Epithelial cell of proximal tubule (primary cell): ENCODE measurements at places on chromosomes 1 and 21. TPM values are rescaled to one million over a fixed set of nuclear protein-coding genes. Genes with fewer than 3 reads are reported as not detected.

GRCh38 chr21:20551939-20552338, 446.3 kb upstream of the NCAM2 start:
- no peak for DNase-seq

- DNase-seq, result no peak
These were observed 239.8 kb downstream of the CAMTA1 start for GRCh38 chr1:7025013-7025412.

DNA sequence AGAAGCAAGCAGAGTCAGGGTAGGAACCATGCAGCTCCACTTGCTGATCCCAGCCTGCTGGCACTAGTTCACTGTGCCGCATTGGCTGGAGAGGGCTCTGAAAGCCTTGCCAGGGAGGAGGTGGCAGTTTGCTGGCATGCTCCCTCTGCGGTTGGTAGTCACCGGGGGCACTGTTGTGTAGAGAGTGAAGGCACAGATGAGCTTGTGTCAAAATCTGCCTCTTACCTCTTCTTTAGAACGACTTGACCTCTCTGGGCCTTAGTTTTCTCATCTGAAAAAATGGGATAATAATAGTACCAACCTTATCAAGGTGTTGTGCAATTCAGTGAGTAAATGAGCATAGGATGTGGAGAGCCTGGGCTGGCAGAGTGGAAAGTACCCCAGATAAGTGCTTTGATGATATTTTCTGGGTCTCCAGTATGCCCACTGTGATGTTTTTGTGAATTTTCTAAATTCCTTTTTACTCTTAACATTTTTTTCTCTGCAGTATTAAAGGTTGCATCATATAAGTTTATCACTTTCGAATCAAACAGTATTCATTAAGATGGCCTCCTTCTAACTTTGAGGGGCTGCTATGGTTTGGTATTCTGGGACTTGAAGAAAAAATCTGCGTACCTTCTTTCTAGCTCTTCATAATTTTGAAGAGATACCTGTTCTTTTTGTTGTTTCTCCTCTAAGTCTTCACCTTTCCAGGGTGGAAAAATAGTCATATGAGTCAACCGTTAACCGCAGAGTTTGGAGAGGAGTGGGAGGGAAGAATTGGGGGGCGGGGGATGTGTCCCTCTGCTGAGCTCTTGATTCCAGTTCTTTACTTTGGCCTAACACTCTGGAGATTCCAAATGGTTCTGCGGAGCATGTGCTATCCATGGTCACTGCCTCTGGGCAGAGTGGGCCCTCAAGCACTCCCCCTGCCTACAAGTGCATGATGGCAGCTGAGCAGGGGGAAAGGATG, 26.8 kb downstream of the SZRD1 start:
- DNase-seq, result no peak

The GJB3 gene
- total RNA-seq, result 25.0 and 40.6 TPM in 2 replicates

GRCh38 chr1:20440785-20441200, 45.2 kb downstream of the CAMK2N1 start:
- no peak for DNase-seq

DNA sequence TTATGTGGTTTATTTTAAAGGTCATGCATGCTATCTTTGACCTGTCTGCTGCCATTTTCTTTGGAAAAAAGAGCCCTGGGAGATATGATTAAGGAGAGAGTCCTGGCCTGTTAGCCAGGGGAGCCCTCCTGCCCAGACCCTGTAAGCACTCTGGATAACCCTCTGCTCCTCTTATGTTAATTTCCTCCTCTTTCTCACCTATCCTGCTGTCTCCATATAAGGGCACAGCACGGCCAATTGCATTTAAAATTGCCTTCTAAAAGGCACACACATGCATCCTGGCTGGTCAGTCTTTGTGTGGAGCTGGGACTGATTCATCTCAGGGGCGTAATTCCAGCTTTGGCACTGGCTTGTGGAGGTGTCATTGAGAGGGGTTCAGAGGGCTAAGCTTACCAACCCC, 158.9 kb downstream of the ST6GALNAC5 start:
- DNase-seq, result no peak

DNA sequence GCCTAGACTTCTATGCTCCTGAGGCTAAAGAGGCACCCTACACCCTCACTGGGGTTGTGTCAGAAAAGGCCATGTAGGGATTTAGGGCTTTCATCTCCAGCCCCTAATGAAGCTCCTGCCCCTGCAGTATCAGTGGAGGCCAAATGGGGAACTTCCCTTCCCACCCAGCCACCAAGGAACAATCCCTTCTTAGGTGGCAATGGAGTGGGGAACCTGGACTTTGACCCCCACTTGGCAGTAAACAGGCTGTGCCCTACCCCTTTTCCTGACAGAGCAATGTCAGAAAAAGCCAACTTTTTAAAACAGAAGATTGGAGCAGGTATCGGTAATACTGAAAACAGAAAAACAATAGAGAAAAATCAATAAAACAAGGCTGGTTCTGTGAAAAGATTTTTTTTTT, 35.5 kb upstream of the SLC19A2 start:
- DNase-seq, result no peak

DNA sequence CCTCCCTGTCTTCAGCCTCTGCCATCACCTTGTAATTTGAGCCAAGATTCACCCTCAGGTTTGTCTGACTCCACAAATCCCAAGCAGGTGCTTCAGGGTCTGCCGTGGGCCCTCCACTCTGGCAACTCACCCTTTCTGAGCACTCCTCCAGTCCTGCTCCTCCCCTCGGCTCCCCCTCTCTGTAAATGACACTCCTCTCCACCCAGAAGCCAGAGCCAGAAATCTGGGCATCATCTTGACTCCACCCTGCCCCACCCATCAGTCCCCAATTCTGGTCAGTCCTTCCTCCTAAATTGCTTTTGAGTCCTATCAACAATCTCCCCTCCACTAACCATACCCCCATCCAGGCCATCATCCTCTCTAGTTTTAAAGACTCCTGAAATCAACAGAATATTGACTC, 40.5 kb downstream of the RCSD1 start:
- DNase-seq, result no peak

- DNase-seq, result no peak
These were observed 210.2 kb downstream of the APP start for GRCh38 chr21:25960402-25960801.

DNA sequence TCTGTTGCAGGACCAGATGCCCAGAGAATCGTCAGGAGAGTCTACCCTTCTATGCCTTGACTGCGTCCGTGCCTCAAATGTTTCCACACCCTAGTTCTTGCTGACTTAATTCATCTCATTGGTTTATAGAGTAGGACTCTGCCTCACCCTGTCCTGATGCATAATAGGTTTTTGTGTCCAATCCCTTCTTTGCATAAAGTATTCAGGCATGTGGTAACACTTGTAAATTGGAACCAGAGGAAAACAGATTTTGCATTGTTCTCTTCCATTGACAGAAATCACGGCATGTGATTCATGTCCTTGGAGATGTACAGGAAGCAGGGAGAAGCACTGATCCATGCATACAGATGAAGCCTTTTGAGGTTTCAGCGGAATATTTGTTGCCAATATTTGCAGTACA, 29.5 kb downstream of the PLPPR5 start:
- no peak for DNase-seq

The RAB42 gene
- total RNA-seq, result 14.5 and 18.3 TPM in 2 replicates

GRCh38 chr1:232393444-232394146, 236.3 kb downstream of the SIPA1L2 start:
- DNase-seq, result no peak

- no peak for DNase-seq
These were observed 461.8 kb upstream of the CXADR start for GRCh38 chr21:17051054-17051453.

GRCh38 chr1:232528472-232529089, 101.4 kb downstream of the SIPA1L2 start:
- DNase-seq, result no peak

DNA sequence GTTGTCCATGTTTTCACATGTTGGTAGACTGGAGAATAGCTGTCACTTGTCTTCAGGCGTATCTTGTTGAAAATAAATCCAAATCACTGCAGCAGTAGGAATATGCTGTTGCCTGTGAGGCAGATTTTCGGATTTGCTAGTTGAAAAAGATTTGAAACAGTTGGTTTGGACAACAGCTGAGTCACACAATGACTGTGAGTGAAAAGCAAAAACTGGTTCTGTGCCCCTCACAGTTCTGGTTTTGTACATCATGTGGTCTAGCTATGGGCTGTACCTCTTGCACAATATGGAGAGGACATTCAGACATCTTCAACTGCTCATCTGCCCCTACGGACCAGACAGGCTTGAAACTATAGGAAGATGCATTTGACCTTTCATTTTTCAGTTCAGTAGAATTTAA, 1.8 kb downstream of the ARF1 start:
- DNase-seq, result no peak

The CNIH3 gene
- 1.4 and 1.9 TPM in 2 replicates for total RNA-seq

DNA sequence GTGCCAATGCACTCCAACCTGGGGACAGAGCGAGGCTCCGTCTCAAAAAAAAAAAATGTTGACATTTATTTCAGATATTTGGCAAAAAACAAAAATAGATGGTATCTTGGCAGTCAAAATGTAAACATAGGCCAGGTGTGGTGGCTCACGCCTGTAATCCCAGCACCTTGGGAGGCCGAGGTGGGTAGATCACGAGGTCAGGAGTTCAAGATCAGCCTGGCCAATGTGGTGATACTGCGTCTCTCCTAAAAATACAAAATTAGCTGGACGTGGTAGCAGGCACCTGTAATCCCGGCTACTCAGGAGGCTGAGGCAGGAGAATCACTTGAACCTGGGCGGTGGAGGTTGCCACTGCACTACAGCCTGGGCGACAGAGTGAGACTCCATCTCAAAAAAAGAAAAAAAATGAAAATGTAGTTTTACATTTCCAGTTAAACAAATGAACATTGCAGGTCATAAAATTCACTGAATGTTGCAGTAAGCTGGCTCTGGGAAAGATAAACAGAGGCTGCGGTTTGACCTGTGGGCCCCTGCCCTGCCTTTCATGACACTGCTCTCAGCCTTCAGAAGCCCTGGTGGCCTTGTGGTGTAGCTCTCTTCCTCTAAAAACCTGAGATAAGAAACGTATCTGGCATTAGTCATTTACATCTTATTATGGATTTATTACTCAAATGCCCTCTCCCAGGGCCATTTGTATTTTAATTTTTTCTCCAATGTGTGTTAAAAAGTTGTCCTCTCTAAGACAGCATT, 12.2 kb upstream of the SLC44A3 start:
- DNase-seq, result no peak

DNA sequence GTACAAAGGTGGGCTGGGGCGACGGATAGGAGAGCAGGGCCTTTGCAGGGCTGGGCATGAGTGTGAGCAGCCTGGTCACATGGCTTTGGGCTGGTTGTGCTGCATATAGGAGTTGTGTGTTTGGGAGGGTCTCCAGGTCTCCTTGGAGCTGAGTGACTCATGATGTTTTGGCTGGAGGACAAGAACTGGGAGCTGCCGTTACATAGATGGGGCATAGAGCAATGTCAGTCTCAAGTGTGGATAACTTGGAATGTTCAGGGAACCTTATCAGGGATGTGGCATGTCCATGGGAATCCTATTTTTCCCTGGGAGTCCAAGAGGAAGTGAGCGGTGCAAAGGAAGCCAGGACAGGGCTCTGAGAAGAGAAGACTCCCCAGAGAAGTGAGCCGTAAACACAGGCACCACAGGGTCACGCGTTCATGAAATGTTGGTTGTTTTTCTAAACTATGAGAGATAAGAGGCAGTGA, 136.4 kb upstream of the KCNE2 start:
- DNase-seq, result no peak

The PGLYRP3 gene
- not detected in 2 replicates for total RNA-seq

- DNase-seq, result no peak
These were observed 12.9 kb downstream of the PTPRU start for GRCh38 chr1:29249170-29249691.

The SERPINC1 gene
- not detected in 2 replicates for total RNA-seq

DNA sequence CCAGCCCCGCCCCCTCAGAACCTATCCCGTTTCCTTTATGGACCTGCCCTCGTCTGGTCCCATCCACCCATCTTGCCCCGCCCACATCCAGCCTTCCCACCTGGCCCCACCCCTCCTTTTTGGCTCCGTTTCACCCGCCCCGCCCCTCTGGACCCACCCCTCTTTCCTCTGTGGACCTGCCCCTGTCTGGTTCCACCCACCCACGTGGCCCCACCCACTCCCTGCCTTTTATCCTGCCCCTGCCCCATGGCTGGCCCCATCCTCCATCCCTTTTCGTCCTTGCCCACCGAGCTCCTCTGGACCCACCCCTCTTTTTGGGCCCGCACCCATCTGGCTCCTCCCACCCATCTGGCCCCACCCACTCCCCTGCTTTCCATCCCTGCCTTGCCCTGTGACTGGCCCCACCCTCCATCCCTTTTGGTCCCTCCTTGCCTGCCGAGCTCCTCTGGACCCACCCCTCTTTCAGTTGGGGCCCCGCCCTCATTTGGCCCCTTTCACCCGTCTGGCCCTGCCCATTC, 177.3 kb downstream of the CAMTA1 start:
- DNase-seq, result no peak

The TMIGD3 gene
- not detected in 2 replicates for total RNA-seq

The RHBG gene
- 0.14 TPM in 1 of 2 replicates, not detected in the other for total RNA-seq

The ELF3 gene
- 70.2 and 265 TPM in 2 replicates for total RNA-seq

The NOS1AP gene
- 0.72 and 2.2 TPM in 2 replicates for total RNA-seq

GRCh38 chr21:45886610-45887026, 95.0 kb upstream of the COL6A1 start:
- no peak for DNase-seq

The ERICH3 gene
- total RNA-seq, result 0.14 TPM in 1 of 2 replicates, not detected in the other

DNA sequence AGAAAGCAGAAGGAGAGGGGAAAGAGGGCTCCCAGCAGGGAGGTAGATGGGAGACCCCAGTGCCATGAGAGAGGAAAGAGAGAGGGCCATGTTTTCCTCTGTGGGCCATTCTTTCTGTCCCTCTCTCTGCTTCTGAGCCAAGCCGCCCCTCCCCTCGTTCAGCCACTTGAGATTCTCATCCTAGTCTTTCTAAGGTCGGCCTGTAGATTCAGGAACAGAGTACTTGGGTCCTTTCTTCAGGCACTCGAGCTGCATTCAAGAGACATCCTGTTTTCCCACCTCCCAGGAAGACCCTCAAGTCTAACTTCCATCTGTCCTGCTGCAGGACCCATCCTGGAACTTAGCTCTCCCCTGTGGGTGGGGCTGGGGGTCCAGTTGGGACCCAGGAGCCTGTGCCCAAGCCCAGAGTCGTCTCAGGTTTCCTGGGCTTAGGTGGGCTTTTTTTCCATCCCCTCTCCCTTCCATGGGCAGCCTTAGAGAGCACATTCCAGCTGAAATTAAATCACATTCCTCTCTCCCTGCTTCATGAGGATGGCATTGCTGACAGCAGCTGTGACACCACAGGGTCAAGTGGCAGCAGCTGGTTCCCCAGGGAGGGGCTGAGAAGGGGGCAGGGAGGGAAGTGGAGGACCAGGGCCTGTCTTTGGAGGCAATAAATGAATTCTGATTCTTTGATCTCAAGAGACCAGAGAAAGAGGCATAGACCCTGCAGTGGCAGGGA, 13.0 kb downstream of the NES start:
- no peak for DNase-seq

GRCh38 chr1:44310006-44310405, 45.1 kb downstream of the ERI3 start:
- no peak for DNase-seq

The SMIM1 gene
- 3.6 TPM in 1 of 2 replicates, not detected in the other for total RNA-seq

- no peak for DNase-seq
These were observed 2.9 kb downstream of the PADI3 start for GRCh38 chr1:17251701-17252376.

The ZNF648 gene
- total RNA-seq, result not detected in 2 replicates

DNA sequence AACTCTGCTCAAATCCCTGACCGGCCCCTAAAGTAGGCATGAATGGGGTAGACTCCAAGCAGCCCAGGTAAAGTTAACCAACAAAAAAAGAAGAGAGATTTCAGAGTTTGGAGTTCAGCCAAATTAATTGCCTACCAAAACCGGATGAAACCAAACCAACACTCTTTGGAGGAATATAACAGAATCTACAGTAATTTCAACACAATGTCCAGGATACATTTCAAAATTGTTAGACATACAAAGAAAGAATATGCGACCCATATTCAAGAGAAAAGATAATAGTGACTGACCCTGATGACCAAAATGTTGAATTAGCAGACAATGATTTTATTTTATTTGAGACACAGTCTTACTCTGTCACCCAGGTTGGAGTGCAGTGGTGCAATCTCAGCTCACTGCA, 12.6 kb downstream of the IL22RA1 start:
- no peak for DNase-seq
